Activated CD4-positive, alpha-beta T cell treated with anti-CD3 and anti-CD28 coated beads, Interleukin-10, Interleukin-2, amounts not matched to agents 100 ng/mL and 50 ng/mL, durations not matched to agents 16 hours and 8 hours (primary cell): ENCODE measurements at places on chromosomes 6 and 20.

DNA sequence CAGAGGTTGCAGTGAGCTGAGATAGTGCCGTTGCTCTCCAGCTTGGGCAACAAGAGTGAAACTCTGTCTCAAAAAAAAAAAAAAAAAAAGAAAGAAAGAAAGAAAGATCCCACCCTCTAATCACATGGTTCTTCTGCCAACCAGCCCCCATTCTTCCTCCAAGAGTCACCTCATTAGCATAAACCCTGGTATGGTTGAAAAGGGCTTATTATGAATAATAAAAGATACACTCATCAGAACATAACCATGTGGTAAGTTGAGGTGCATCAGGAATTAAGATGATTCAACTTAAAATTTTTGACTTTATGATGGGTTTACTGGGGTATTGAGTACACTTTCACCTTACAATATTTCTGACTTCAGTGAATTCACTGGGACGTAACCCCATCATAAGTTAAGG is 793 bp upstream of the TRIM40 start:
- DNase-seq: no peak

DNA sequence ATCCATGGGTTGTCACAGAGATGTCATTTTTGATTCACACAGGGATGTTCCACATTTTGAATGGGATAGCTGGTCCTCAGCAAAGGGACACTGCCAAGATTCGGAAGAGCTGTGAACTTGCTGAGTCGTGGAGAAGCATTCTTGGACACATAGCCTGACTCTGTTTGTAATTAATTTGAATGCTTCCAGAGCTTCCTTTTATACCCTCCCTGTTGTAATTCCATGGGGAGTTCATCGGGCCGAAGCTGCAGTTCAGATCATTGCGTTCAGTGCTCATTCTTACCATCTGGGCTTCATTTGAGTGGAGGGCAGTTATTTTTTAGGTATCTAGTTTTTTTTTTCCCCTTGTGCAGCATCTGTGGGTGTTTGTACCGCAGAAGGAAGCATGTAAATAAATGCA is 126.5 kb downstream of the SLC24A3 start:
- no peak for DNase-seq

DNA sequence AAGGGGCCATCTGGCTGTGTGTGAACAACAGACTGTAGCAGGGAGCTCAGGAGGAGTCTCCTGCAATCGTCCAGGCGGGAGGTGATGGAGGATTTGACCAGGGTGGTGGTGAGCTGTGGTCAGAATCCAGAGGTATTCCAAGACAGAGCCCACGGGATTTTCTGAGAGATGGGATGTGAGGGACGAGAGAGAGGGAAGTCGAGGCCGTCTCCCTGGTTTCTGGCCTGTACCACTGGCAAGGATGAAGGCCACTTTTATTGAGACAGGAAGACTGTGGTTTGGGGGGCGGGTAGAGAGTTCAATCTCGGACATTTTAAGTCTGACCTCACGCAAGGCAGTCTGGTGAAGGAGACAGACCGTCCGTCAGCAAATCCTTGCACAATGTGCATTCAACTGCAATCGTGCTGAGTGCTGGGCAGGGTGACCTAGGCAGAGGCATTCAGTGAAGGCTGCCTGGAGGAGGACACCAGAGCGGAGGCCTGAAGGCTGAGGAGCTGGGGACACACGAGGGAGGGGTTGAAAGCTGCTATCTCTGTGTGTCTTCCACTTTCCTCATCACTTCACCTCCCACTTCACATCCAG is 53.9 kb downstream of the PREX1 start:
- DNase-seq: no peak

GRCh38 chr20:58102261-58102660 is 126.2 kb downstream of the ANKRD60 start:
- DNase-seq: no peak

DNA sequence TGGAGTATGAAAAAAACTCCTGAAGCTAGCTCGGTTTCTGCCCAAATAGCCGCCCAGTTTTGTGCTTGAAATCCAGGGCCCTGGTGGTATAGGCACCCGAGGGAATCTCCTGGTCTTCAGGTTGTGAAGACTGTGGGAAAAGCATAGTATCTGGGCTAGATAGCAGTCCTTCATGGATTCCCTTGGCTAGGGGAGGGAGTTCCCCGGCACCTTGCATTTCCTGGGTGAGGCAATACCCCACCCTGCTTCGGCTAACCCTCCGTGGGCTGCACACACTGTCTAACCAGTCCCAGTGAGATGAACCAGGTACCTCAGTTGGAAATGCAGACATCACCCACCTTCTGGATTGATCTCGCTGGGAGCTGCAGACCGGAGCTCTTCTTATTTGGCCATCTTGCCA is 184.5 kb upstream of the SLC35B3 start:
- DNase-seq: no peak

GRCh38 chr6:153618371-153619322 is 420.4 kb upstream of the OPRM1 start:
- no peak for DNase-seq

DNA sequence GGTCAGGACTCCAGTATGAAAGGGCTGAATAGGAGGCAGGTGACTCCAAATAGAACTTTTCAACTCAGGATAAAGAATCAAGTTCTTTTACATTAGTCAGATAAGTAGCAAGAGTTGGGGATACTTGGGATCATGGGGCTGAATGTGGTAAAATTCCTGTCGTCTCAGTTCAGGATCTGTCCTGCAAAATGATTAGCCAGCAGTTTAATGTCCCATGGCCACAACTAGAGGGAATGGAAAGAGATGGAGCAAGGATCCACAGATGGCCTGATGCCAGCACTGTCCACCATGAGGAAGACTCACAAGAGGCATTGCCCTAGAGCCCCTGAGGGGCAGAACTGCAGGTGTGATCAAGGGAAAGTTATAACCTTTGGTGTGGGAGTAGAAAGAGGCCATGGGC is 2.1 kb downstream of the DEFB121 start:
- DNase-seq: no peak

- DNase-seq: no peak
Observed at GRCh38 chr6:157229713-157230112, 93.6 kb downstream of the TMEM242 start.

GRCh38 chr6:20169119-20169557 is 43.1 kb downstream of the MBOAT1 start:
- DNase-seq: no peak

GRCh38 chr20:40477805-40478204 is 211.2 kb downstream of the MAFB start:
- no peak for DNase-seq

- no peak for DNase-seq
Observed at GRCh38 chr6:110563711-110564110, 87.3 kb upstream of the SLC22A16 start.

- no peak for DNase-seq
Observed at GRCh38 chr6:35558571-35558970, 45.9 kb upstream of the TULP1 start.

DNA sequence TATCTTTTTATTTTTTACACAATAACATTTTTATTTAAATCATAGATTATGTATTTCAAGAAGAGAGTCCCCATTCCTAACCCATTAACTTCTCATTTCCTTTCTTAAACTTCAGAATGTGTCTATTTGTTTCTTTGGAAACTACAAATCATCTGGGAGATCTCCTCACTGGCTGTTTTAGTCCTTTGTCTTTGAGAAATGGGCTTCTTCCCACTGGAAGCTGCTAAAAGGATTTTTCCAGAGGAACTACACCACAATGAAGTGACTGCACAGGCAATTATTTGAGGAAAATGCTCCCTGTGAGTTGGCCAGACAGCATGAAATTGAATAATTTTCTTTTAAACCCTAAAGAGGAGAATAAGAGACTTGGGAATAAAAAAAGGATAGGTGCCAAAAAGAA is 119.1 kb downstream of the TENT5A start:
- no peak for DNase-seq

DNA sequence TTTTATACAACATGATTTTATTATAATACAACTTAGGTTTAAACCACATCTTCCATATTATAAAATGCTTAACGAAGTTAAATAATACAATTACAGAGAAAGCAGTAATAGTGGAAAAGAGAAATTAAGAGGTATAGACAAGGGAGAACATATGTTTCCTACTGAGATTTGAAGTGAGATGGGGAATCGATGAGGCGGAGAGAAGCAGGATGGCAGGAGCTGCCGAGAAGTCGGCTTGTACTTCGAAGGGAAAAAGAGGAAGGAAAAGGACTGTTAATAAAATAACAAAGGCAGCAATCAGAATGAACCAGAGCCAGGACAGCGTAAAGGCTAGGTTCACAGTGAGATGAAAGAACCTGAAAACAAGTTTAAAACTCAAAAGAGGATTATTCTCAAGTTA is 15.4 kb downstream of the FBXL4 start:
- no peak for DNase-seq

- DNase-seq: no peak
Observed at GRCh38 chr6:45003387-45003786, 324.7 kb upstream of the RUNX2 start.

DNA sequence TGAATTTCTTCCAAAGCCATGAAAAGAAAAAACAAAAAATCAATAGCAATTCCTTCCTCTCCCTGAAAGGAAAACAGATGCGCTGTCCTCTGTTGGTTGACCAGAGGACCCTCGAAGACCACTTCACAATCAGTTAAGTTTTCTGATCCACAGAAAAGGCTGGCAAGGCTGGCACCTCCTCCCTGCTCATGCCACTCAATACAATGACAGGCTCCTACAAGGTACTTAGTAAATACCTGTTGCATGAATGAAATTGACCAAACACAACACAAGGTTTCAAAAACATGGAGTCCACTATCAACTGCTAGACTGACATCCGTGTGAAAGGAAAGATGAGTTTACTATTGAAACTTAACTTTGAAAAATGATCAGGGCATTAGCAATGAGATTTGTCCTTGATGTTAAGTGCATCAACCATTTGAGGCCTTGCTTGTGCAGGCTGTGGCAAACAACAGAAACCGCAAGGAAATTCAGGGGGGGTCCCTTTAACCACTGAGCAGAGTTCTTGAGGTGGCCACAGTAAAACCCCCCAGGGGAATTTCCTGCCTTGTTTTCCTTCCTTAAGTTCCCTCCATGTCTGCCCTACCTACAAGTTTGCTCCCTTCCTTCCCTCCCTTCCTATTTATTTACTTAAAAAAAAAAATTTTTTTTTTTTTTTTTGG is 27.9 kb upstream of the RTF2 start:
- DNase-seq: peak; percentile 72

GRCh38 chr6:78268591-78269452 is 598.5 kb upstream of the IRAK1BP1 start:
- DNase-seq: no peak

GRCh38 chr6:101595276-101595675 is 201.8 kb downstream of the GRIK2 start:
- no peak for DNase-seq

DNA sequence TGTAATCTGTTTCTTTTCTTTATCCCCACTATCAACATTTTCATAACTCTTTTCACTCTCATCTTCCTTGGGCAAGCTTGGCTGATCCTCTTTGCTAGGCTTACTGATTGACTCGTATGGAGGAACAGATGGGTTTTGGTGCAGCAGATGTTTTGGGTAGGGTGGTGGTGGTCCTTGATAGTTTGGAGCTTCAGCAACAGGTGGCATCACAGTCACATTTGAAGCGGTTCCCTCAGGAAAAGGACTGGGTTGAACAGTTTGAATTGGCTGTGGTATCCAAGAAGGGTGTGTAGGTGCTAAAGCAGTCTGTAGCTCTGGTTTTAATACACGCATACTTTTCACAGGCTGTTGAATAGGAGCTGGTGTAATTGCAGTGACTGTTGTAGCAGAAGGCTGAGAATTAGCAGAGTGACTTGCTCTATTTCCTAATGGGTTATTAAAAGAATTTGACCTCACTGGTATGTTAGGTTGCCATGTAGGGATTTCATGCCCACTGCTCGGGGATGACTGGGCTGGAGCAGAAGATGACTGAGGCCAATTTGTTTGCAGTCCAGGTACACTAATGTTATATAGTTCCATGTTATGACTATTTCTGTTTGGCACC is 34.5 kb downstream of the LATS1 start:
- DNase-seq: no peak

DNA sequence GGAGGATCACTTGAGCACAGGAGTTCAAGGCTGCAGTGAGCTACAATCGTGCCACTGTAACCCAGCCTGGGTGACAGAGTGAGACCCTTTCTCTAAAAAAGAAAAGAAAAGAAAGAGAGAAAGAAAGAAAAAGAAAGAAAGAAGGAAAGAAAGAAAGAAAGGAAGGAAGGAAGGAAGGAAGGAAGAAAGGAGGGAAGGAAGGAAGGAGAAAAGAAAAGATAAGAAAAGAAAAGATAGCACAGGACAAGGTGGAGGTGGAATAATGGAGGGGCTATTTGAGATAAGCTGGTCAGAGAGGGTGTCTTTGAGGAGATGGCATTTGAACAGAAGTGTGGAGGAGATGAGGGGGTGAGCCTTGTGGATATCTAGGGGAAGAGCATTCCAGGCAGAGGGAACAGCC is 2.7 kb upstream of the PDRG1 start:
- no peak for DNase-seq

DNA sequence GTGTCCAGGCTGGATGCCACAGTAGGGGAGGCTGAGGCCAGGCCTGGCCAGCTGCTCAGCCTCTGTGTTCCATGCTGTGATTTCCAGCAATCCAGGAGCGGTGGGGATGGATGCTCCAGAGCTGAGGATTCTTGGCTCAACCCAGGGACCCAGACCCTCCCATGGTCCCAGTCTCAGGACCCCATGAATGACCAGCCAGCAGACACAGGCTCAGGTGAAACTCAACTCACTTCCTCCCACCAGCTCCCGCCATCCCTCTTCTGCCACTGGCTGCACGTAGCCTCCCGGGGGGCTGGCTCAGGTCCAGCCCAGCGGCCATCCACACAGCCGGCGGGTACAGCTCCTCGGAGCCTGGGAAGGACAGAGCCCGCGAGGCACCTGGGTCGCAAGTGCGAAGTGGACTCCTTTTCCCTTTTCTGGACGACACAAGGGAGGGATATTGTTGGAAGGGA is 54.5 kb upstream of the DACT2 start:
- DNase-seq: no peak

GRCh38 chr6:111624401-111625098 is 18.9 kb upstream of the TRAF3IP2 start:
- no peak for DNase-seq

DNA sequence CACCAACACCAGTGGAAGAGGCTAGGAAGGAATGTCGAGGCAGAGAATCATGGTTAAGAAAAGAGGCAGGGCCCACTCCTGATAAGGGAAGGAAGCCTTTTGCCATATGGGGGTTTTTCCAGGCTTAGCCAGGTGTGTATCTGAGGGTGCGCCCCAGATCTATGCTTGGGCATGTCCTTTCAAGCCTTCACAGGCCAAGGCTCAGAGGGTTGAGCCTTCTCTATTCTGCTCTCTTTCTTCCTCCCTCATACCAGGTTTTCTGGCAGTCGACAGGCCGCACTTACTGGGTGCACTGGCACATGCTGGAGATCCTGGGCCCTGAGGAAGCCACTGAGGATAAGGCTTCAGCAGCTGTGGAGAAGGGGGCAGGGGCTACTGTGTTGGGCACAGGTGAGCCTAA is 4.7 kb downstream of the CUL9 start:
- DNase-seq: no peak
